ENCODE measurements at places on chromosomes 2 and 18. TPM values are rescaled to one million over a fixed set of nuclear protein-coding genes. Genes with fewer than 3 reads are reported as not detected.

The MRPL44 gene
- total RNA-seq, result 39.4 TPM

The CACNB4 gene
- 58.4 TPM for total RNA-seq

The PAX8 gene
- 3.6 TPM for total RNA-seq

The GPR45 gene
- 1.1 TPM for total RNA-seq

The HAT1 gene
- 34.1 TPM for total RNA-seq

The SERPINB11 gene
- not detected for total RNA-seq

The LIMS4 gene
- 1.1 TPM for total RNA-seq

The SPIRE1 gene
- 22.1 TPM for total RNA-seq

The MBP gene
- 3.9 TPM for total RNA-seq

The MEP1B gene
- total RNA-seq, result not detected

The TSHZ1 gene
- total RNA-seq, result 6.5 TPM

The TRIB2 gene
- 104 TPM for total RNA-seq

The INHA gene
- 2.0 TPM for total RNA-seq

The GALNT3 gene
- 1.9 TPM for total RNA-seq

The CPO gene
- not detected for total RNA-seq

The PMAIP1 gene
- 8.2 TPM for total RNA-seq

The PFN4 gene
- total RNA-seq, result 3.0 TPM

The DNAJC5G gene
- not detected for total RNA-seq

The SULT1C4 gene
- 2.8 TPM for total RNA-seq

The EDAR gene
- 0.11 TPM for total RNA-seq

The TFCP2L1 gene
- 0.26 TPM for total RNA-seq

The SLC16A14 gene
- total RNA-seq, result 57.3 TPM

The REG1B gene
- total RNA-seq, result not detected

The TMEFF2 gene
- total RNA-seq, result 10.3 TPM

The B3GNT7 gene
- 1.2 TPM for total RNA-seq

The TMEM247 gene
- total RNA-seq, result not detected

The MRPS5 gene
- 41.9 TPM for total RNA-seq

The GULP1 gene
- total RNA-seq, result 7.8 TPM

The ZSWIM2 gene
- total RNA-seq, result 3.1 TPM

The SLC25A12 gene
- total RNA-seq, result 45.1 TPM

The PLGLB2 gene
- 2.5 TPM for total RNA-seq

The C2orf78 gene
- total RNA-seq, result 0.15 TPM

The SP5 gene
- total RNA-seq, result 0.23 TPM

The D2HGDH gene
- total RNA-seq, result 3.8 TPM

The CNTNAP5 gene
- not detected for total RNA-seq

The SLC8A1 gene
- total RNA-seq, result 53.4 TPM

The GDF7 gene
- 0.73 TPM for total RNA-seq

The DSC3 gene
- total RNA-seq, result 4.6 TPM

The GKN1 gene
- total RNA-seq, result not detected

The EIF2AK3 gene
- total RNA-seq, result 18.9 TPM

The ANO7 gene
- 3.3 TPM for total RNA-seq

The SERPINB10 gene
- 0.24 TPM for total RNA-seq

The GAL3ST2 gene
- total RNA-seq, result not detected

The GRP gene
- total RNA-seq, result not detected

The CYS1 gene
- 5.4 TPM for total RNA-seq

The SLC4A1AP gene
- total RNA-seq, result 35.6 TPM

The GREB1 gene
- total RNA-seq, result 32.5 TPM

The LRRTM1 gene
- total RNA-seq, result 6.5 TPM

The PROKR1 gene
- total RNA-seq, result 0.26 TPM
